SK-N-MC (cell line): ENCODE measurements at places on chromosomes 16 and 17.

DNA sequence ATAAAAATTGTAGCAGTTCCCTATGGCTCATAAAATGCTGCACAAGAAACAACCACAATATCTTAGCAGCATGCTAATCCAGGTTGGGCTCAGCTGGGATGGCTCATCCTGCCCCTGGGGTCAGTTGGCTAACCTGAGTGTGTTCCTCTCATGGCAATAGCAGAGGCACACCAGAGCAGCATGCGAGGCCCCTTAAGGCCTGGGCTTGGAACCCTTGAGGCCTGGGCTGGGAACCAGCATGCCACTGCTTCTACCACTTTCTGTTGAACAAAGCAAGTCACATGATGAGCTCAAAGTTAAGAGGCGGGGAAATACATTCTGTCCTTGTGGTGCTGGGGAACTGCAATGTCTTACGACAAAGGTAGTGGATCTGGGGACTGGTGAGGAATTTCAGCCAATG is 154.4 kb upstream of the FOXF1 start:
- DNase-seq: no peak

- DNase-seq: no peak
Observed at GRCh38 chr17:82933911-82934310, 94.1 kb upstream of the ZNF750 start.

- no peak for DNase-seq
Observed at GRCh38 chr17:66426397-66427033, 124.1 kb downstream of the PRKCA start.

DNA sequence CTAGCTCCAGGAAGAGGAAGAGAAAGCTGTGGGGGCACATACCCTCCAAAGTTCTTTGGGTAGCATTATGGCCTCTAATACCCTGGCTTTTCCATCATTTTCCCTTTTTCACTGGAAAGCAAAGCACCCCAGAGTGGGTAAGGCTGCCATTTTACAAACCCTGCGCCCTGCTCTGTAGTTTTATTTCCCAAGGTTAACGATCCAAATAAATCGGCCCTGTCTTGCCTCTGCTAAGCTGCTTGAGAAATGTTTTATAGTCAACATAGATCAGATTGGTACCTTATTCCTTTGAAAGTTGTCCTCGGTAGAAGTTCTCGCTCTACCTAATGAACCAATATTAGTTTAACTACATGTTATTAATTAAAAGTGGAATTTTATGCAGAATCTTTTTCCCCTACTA is 328.2 kb downstream of the NPIPA8 start:
- DNase-seq: no peak

- DNase-seq: no peak
Observed at GRCh38 chr16:81807767-81808358, 28.8 kb downstream of the PLCG2 start.

DNA sequence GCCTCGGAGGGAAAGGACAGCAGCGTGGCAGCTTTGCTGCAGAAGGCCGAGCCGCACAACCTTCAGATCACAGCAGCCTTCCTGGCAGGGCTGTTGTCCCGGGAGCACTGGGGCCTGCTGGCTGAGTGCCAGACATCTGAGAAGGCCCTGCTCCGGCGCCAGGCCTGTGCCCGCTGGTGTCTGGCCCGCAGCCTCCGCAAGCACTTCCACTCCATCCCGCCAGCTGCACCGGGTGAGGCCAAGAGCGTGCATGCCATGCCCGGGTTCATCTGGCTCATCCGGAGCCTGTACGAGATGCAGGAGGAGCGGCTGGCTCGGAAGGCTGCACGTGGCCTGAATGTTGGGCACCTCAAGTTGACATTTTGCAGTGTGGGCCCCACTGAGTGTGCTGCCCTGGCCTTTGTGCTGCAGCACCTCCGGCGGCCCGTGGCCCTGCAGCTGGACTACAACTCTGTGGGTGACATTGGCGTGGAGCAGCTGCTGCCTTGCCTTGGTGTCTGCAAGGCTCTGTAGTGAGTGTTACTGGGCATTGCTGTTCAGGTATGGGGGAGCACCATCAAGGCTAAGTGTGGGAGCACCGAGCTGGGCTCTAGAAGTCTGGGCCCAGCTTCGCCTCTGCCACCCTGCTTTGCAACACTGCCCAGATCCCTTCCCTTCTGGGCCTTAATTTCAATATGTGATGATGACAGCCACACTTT is 18.6 kb downstream of the NOD2 start:
- DNase-seq: no peak
